CD4-positive, alpha-beta T cell treated with Interferon alpha-2 for 1 hour (primary cell): ENCODE measurements at places on chromosomes 13 and 19.

GRCh38 chr19:40420451-40420765 is 5.4 kb downstream of the SERTAD1 start:
- DNase-seq = no peak

DNA sequence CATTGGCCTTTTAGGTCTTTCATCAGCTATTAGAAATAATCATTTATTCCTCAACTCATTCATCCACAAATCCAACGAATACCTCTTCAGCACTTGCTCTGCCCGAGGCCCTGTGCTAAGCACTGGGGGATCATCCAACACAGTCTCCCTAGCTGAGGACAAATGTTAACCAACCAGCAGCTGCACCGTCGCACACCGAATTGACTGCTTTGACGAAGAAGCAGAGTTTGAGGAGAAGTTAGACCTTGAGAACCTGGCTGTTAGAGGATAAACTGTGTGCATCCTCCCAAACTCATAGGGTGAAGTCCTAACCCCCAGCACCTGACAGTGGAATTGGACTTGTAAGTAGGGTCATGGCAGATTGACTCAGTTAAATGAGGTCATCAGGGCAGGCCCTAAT is 170.9 kb downstream of the USP12 start:
- DNase-seq = no peak

- DNase-seq = no peak
Measured at GRCh38 chr13:48448285-48448958, 35.5 kb upstream of the LPAR6 start.

GRCh38 chr13:22091222-22091970 is 420.5 kb downstream of the FGF9 start:
- no peak for DNase-seq

GRCh38 chr13:44667943-44668342 is 91.8 kb upstream of the TSC22D1 start:
- DNase-seq = no peak

DNA sequence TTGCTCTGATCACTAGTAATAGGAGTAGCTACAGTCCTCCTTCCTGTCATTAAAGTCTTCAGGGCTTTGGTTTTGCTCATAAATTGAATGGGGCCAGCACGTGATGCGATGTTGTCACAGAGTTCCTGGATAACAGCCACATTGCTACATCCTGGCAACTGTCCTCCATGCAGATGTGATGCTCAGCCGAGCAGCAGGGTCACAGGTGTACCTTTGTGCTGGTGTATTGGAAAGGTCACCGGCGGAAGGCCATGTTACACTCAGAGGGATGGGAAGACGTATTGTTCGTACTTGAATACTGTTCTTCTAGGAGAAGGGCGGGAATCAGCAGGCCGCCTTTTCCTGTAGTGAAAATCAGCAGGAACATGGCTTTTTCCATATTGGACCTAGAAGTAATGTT is 713.8 kb upstream of the GPC6 start:
- DNase-seq = no peak

GRCh38 chr19:49415102-49415809 is 8.0 kb downstream of the PTH2 start:
- no peak for DNase-seq

- DNase-seq = no peak
Measured at GRCh38 chr19:53165691-53166091, 6.8 kb upstream of the ZNF347 start.

DNA sequence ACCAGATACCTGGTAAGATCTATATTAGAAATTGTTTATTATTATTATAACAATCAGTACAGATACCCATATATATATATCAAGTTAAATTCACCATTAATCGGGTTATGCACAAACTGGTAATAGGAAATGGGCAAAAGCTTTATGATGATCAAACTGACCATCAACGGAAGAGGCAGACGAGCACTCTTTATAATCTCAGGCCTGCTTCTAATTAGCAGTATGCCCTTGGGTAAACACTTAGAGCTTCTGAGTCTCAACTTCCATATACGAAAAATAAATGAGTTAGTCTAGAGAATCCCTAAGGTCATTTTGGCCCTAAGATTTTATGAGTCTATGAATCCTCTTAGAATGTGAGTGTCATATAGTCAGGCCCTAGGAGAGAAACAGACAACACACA is 710.9 kb downstream of the PCDH9 start:
- DNase-seq = no peak

DNA sequence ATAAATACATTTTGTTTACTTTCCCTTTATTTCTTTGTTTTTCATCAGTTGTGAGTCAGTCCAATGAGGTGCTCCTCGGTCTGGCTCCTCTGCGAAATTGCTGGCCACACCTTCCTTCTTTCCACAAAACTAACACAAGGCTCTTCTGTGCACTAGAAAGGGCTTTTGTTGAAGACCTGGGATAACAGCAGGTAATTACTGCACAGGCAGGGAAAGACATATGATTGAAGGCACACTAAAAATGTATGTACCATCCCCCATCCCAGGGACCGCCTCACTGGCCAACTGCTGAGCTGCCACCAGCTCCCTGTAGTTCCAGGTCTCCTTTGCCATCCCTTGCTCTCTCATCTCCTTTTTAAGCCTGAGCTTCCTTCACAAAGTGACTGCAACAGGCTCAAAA is 180.5 kb downstream of the EFNB2 start:
- no peak for DNase-seq

- no peak for DNase-seq
Measured at GRCh38 chr19:14168259-14168972, 32.0 kb upstream of the ASF1B start.

DNA sequence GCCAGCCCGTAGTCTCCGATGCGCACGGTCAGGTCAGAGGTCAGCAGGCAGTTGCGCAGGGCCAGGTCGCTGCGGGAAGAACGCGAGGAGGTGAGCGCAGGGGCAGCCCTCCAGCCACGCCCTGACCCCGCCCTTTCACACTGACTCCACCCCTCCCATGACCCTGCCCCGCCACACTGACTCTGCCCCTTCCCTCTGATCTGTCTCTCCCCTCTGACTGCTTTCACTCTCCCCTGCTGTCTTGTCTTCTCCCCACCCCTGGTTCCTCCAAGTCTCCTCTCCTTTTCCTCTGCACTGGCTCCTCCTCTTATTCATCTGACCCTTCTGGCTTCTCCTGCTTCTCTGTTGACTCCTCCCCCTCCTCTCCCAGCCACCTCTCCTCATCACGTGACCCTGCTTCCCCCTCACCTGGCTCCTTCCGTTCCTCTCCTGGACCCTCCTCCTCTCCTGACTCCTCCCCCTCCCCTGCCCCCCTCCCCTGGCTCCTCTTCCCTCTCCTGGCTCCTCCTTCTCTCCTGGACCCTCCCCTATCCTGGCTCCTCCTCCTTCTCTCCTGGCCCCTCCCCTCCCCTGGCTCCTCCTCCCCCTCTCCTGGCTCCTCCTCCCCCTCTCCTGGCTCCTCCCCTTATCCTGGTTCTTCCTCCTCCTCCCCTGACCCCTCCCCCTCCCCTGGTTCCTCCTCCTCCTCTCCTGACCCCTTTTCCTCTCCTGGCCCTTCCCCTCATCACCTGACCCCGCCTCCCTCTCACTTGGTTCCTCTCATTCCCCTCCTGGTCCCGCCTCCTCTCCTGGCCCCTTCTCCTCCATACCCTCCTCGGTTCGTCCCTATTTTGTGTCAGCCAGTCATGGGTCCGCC is 9.9 kb downstream of the LMTK3 start:
- peak; percentile 84 for DNase-seq

DNA sequence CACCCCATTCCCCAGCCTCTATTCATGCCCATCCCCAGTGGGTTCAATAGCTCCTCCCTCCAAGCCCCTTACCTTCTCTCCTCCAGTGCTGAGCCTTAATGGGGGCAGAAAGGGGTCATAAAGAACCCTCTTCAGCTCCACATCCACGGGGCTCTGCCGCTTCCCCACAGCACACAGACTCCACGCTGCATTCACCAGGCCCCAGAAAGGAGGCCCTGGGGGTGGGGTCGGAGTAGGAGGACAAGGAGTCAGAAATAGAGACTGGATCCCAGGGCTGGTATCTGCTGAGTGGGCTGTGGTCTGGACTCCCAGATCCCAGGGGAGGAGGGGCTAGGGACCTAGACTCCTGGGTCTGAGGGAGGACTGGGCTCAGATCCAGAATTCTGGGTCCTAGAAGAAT is 1.6 kb downstream of the CA11 start:
- DNase-seq = no peak

DNA sequence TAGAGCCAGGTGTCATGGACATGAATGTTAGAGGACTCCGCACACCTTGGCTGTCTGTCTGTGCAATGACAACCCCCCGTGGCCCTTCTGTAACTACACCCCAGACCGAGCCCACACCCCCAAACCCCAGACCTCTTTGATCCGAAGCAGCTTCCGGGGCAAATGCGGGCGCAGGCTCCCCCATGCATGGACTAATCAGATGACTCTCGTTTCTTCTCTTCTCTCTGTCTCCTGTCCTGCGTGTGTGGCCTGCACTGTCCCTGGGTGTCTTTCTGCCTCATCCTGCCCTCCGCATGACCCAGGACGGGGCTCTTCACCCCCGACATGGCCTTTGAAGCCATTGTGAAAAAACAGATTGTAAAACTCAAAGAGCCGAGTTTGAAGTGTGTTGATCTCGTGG is 38.9 kb downstream of the TMED1 start:
- DNase-seq = peak; percentile 80

- DNase-seq = peak; percentile 60
Measured at GRCh38 chr19:37928527-37929286, 21.7 kb downstream of the SIPA1L3 start.

GRCh38 chr19:33287927-33288326 is 14.4 kb downstream of the CEBPA start:
- DNase-seq = no peak

GRCh38 chr13:27982361-27982760 is 6.1 kb downstream of the URAD start:
- DNase-seq = no peak

DNA sequence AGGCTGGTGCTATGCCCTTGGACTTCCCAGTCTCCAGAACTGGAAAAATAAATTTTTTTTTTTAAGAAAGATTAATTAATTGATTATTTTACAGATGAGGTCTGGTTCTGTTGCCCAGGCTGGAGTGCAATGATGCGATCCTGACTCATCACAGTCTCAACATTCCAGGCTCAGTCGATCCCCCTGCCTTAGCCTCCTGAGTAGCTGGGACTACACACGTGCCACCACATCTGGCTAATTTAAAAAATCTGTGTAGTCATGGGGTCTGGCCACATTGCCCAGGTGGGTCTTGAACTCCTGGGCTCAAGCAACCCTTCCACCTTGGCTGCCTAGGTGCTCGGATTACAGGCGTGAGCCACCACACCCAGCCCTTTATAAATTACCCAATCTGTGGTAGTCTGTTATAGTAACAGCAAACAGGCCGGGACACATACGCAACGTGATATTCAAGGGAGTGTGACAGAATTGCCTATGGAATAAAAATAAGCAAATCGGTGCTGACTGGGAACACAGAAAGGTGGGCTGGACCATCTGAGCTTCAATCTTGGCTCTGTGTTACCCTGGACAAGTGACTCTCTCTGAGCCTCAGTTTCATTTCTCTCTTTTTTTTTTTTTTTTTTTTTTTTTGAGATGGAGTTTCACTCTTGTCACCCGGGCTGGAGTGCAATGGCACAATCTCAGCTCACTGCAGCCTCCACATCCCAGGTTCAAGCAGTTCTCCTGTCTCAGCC is 42.8 kb downstream of the PIN1 start:
- no peak for DNase-seq
